Stimulated activated CD4-positive, alpha-beta T cell treated with anti-CD3 and anti-CD28 coated beads, Interleukin-12 subunit alpha, Interleukin-12 subunit beta, amount 100 ng/mL, for 24 hours (primary cell): ENCODE measurements at places on chromosomes 16 and 17.

GRCh38 chr17:19242926-19243325, 5.8 kb downstream of the EPN2 start:
- no peak for DNase-seq

DNA sequence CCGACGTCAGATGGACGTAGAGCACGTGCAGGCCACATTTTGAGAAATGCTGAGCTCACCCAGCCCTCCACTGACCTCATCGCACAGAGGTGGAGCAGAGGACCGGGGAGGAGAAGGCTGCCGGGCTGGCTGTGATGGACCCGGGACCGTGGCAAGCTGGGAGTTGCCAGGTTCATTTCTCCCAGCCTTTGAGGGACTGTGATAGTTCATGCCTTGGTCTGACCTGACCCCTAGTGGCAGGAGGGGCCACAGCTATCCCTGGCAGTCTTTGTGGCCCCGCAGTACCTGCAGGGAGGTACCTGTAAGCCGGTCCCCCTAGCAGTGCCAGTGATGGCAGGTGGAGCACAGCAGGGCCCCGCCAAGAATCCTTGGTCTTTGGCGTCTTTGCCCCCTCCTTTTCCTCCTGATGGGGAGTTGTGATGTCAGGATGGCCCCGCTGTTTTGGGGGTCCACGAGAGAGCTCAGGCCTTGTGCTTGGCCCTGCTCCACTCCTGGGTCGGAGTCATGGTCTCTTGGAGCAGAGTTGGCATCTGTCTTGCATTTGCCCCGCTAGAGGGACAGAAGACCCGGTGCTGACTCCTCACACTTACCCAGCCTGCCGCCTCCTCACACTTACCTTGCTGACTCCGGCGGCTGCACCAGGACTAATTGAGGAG, 50.4 kb downstream of the OR1D5 start:
- DNase-seq = peak; percentile 43

DNA sequence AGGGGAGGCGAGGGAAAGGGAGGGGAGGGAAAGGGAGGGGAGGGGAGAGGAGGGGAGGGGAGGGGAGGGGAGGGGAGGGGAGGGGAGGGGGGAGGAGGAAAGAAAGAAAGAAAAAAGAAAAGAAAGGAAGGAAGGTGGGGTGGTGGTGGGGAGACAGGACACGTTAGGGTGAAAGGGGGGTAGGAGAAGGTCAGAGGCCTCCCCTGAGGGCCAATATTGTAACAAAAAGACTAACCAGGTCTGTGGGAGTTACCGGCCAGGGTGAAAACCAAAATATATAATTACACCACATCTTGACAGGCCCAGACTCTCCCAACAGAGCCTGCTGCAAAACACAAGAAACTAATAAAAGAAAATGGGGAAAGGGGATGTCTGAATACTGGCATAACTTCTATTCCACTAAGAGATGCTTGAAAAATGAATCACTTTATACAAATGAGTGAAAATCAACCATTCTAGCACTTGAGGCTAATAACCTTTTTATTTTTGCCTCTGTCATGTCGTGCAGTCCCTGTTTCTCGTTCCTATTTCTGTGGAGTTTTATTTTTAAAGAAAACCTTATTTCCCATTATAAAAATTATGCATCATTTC, 10.0 kb downstream of the WDR45B start:
- DNase-seq = no peak

DNA sequence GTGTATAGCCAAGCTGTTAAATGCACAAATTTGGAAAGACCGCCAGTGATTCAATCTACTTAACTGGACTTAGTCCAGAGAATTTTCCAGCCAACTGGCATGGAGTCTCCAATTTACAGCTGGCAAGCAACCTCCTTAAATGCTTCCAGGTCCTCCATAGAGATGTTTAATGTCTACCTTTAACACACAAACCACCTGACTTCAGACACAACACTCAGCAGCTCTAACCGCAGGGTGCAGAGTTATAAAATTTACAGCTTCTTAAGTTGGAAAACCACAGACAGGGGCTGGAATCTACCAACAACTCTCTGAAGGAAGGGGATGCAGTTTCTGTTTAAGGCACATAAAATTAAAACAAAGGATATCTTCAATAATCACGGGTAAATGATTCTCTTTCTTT, 106.9 kb downstream of the SYCE1L start:
- no peak for DNase-seq

GRCh38 chr17:57375040-57375769, 118.9 kb downstream of the MSI2 start:
- no peak for DNase-seq

DNA sequence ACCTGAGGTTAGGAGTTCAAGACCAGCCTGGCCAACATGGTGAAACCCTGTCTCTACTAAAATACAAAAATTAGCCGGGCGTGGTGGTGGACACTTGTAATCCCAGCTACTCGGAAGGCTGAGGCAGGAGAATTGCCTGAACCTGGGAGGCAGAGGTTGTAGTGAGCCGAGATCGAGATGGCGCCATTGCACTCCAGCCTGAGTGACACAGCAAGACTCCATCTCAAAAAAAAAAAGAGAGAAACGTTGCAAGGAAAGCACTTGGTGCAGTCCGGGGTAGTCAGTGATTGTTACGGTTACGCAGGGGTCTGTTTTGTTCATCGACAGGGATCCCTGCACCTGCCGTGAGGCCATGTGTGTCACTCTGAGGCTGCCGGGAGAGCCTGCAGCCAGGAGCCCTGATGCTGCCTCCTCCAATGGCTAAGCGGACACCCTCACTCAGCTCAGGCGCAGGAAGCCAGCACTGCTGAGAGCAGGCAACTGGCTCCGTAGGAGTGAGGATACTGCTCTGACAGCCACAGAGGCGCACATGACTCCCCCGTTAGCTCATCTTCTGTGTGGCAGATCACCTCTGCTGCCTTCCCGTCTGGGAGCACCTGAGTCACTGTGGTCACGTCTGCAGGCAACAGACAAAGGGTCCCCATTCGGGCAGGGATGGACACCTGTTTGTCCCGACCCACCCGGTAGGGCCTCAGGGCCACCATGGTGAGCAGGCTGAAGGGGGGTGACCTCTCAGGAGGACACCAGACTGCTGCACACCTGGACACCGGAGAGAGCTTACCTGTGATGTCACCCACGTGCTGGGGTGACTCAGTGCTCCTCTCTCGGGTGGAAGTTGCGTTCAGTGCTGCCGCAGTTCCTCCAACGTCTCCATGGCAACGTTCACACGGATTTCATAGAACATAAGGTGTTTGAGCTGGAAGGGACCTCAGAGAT, 5.2 kb upstream of the RAB26 start:
- DNase-seq = no peak

- DNase-seq = no peak
Observed at GRCh38 chr17:35423761-35424160, 8.5 kb downstream of the SLFN12 start.

DNA sequence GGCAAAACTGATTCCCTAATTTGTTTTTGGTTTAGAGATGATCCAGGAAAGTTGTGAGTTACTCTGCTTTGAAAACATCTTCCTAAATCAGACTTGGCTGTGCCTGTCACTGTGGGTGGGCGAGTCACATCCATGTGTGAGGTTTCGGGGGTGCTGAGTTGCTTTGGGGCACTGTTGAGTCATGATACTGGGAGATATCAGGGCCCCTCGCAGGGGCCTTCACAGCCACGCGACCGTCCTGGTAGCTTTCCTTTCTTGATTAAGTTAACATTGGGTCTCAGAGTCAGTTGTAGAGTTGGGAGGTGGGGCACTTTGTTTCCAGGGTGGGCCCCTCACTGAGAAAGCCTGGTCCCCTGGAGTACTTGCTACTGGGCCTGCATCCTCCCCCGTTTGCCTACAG, 58.3 kb upstream of the LGALS9 start:
- DNase-seq = peak; percentile 54

DNA sequence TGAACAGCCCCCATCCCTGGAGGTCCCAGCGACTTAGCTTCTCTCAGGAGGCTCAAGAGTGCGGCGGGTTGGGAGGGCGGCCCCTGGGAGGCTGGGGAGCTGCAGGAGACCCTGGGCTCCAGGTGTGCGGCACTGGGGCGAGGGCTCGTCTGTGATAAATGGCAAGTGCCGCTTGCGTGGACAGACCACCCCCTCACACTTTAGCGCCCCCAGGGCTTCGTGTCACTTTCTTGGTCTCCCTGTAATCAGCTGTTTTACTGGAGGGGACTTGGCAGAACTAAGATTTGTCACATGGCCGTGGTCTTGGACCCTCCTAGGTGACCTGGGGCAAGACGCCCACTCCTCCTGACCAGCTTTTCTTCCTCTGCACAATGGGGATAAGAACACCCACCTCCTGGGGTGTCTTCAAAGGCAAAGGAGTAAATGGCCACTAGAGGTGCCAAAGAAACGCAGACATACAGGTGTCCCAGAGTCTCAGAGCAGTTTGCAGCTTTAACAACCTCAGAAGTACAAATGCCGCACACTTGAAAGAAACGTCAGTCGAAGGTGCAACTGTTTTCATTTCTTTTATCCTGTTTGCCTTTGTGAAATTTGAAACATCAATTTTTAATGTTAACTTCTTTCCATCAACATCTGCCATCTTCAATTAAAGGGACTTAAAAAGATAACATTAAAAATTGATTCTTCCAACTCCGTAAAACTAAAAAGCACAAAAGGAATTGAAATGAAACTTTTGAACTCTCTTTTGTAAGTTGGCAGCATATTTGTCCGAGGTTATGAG, 946 bp downstream of the OSGIN1 start:
- DNase-seq = no peak

DNA sequence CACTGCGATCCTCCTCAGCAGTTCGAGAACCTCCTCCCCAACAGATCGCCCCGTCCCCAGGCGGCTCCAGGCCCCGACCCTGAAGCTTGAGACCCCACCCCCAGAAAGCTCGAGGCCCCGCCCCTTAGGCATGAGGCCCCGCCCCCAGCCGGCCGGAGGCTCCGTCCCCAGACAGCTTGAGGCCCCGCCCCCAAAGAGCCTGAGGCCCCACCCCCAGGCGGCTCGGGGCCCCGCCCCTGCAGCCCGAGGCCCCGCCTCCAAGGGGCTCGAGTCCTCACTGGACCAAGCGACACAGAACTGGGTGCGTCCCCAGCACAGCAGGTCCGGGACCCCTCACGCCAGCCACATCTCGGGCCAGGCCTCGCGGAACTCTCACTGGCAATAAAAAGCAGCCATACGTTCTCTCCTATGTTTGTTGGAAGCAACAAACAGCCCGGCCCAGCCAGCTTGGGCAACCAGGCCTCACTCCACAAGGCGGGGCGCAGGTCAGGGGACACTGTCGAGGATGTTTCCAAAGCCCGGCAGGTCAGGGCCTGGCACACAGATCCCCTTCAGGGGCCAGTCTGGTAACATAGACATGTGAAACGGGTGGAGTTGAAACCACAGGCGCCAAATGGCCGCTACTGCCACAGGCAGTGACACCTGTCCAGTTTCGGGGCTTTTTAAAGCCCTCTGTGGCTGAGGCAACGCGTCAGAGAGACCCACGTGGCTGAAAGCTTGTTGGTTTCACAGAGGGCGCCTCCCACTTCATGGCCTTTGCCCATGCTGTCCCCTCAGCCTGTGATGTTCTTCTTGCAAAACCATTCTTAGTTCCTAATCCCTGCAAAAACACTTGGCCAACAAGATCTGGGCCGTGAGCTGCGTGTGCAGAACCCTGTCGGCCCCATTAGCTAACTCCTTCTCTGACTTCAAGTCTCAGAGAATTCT, 224.2 kb downstream of the PARN start:
- no peak for DNase-seq

GRCh38 chr17:74415608-74416396, 16.1 kb upstream of the GPRC5C start:
- no peak for DNase-seq

GRCh38 chr17:546456-546855, 168.2 kb downstream of the VPS53 start:
- DNase-seq = no peak

GRCh38 chr16:1983544-1984346, at the start of gene GFER:
TSS of gene GFER (plus strand) at chr16:1984193. CDS start at chr16:1984219, 26 bp downstream.
- DNase-seq = no peak

GRCh38 chr16:49355933-49356665, 17.5 kb upstream of the C16orf78 start:
- no peak for DNase-seq

GRCh38 chr17:67018471-67019434, 25.6 kb upstream of the CACNG1 start:
- DNase-seq = no peak

- peak; percentile 57 for DNase-seq
Observed at GRCh38 chr17:78383725-78384471, 5.4 kb downstream of the PGS1 start.

DNA sequence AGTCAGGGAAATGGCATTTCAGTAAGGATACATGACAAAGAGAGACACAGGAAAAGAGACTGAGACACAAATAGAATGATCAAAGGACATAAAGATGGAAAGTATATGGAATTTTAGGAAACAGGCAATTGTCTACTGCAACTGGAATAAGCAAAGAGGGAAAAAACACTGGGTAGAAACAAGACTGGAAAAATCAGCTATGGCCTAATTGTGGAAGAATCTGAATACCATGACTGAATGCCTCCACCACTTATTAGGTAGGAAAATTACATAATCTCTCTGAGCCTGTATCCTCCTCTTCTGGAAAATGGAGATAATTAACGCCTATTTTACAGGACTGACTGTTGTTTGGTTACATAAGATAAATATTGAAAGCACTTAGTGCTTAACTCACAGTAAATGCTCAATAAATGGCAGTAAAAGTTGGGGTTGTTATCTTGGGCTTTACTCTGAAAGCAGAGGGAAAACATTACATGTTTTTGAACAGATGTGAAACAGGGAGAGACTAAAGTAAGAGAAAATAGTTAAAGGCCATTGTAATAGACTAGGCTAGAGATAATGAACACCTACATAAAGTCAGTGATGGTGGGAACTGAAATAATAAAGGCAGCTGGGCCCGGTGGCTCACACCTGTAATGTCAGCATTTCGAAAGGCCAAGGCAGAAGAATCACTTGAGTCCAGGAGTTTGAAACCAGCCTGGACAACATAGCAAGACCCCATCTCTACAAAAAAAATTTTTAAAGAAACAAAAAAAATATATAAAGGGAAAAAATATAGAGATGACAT, 63.5 kb upstream of the C17orf78 start:
- DNase-seq = no peak

DNA sequence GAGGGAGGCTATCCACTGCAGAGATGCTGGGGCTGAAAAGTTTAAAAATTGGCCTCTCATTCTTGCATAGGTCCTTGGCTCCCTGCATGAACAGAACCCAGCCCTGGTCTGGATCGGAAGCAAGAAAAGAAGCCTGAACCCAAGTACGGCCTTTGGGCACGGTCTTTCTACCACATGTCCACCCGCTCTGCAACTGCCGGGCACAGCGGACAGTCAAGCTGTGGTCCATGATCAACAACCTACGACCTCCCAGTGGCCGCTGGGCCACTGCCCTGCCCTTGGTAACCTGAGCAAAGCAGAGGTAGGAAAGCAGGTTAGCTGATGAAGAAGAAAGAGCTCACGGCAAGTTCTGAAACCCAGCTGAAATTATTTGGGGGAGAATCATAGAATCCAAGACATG, 3.6 kb downstream of the ABCC12 start:
- DNase-seq = no peak

DNA sequence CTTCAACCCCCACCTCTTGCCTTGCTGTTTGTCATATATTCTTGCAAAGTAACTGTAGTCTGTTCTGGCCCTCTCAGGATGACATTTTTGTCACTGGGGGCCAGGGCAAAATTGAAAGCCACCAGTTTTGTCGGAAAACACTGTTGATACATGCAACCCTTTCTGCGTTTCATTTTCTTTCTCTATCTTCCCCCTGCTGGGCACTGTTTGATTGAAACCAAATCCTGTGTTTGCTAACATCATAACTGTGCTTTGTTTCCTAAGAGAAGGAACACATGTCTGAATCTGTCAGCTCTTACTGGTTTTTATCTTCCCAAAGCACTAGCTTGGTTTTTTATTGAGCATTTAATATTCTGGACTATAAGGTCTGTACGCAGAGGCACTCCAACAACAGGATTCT, 11.7 kb upstream of the CPPED1 start:
- DNase-seq = no peak
